ENCODE measurements at places on chromosomes 11 and 22.

- no peak for DNase-seq
These were observed 550.7 kb downstream of the MN1 start for GRCh38 chr22:27250886-27251285.

- no peak for DNase-seq
These were observed 35.2 kb downstream of the LRRC10B start for GRCh38 chr11:61543606-61544306.

DNA sequence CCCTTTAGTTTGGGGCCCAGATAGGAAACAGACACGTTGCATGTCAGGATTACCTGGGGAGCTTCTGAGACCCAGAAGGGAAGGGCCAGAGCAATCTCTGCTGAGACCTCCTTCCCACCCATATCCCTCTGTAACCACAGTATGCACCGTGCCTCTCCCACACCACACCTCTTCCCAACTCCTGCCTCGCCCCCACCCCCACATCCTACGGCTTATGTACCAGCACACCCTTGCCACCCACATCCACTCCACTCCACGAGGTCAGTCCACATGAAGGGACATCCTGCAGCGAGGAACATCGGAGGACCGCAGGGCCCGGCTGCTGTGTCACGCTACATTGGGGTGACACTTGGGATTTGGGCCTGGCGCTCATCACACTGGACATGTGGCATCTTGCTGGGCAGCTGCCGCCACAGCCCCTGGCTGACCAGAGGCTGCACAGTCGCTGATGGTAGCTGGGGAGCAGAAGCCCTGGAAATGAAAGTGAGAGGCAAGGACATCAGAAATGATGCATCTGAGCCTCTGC is 118.3 kb upstream of the LMO1 start:
- DNase-seq, result no peak

- DNase-seq, result no peak
These were observed 1.5 kb downstream of the IGSF9B start for GRCh38 chr11:133955081-133955891.

Data from activated T-helper 1 cell treated with Interleukin-2 at 50 U/mL for 16 hours (primary cell).